Endothelial cell of umbilical vein (primary cell): ENCODE measurements at places on chromosomes 13 and 19. TPM values are rescaled to one million over a fixed set of nuclear protein-coding genes. Genes with fewer than 3 reads are reported as not detected.

The PSG2 gene
- not detected in 2 replicates for total RNA-seq

The IGFL1 gene
- total RNA-seq = not detected in 2 replicates

The KCTD12 gene
- total RNA-seq = 90.8 and 116 TPM in 2 replicates

DNA sequence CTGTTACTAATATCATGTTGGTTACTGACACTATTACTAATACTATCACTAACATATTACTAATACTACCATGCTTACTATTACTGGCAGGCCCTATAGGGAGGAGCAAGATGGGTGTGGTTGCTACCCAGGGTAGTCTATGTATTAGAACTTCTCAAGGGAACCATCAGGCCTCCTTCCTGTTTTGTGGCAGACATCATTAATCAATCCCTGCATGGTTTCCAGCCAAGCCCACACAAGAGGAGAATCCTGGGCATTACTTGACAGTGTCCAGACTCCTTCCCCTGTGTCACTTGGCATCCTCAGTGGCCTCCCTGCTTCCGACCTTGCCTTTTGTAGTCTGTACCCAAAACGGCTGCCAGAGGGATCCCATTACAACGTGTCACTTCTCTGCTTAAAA is 8.9 kb downstream of the HAS1 start:
- no peak for DNase-seq

DNA sequence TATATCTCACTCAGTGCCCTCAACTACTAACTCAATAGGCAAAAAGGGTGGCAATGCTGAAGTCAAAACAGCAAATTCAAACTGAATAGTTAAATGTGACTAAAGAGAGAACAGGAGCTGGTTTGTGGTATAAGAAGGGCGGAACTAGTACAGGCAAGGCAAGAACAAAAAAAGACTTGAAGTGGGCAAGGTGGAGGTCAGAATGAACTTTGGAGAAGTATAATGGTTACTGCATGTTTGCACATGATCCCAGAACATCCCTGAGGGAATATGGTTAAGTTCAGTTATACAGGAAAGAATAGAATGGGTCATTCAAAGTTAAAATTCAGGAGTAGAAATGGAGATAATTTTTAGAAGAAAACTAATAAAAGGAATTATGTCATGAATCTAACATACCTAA is 85.5 kb downstream of the DIAPH3 start:
- no peak for DNase-seq

- peak; percentile 9 for DNase-seq
Observed at GRCh38 chr13:45205124-45205523, 4.3 kb upstream of the KCTD4 start.

DNA sequence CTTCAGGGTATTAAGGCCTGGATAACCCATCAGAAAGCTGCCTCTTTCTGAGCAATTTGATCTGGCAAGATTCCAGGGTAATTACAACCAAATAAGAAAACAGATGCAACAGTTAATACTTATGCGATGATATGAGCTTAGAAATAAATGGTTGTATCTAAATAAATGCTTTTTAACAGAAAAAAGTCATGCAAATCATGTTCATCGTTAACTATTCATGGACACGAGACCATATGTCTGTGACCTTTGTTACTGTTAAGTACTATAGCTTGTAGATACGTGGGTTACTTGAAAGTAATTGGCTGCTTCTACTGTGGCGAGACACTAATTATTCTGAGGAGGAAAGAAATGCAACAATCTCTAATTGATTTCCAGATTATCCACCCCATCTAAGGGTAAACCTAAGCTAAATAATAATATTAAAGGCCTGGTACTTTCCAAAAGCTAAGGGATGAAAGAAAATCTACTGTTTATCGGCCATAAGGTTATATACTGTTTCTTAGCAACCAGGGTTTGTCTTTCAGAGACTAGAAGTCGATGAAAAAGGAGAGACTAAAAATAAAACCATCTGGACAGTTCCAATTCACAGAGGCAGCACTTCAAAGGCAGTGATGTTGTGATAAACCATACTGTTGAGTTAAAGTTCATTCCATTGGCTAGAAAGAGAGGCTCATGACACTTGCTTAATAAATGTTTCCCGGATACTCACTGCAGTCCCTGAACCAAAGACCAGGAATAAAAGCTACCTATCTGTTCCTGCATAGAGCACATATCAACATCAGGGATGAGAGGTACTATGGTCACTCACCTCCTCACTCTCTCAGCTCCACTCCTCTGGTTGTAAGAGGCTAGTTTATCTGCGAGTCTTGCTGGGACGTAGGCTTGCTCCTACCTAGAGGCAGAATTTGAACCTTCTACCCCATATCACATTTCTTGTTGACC is 1.5 kb downstream of the EPSTI1 start:
- no peak for DNase-seq

The PSG11 gene
- not detected in 2 replicates for total RNA-seq

DNA sequence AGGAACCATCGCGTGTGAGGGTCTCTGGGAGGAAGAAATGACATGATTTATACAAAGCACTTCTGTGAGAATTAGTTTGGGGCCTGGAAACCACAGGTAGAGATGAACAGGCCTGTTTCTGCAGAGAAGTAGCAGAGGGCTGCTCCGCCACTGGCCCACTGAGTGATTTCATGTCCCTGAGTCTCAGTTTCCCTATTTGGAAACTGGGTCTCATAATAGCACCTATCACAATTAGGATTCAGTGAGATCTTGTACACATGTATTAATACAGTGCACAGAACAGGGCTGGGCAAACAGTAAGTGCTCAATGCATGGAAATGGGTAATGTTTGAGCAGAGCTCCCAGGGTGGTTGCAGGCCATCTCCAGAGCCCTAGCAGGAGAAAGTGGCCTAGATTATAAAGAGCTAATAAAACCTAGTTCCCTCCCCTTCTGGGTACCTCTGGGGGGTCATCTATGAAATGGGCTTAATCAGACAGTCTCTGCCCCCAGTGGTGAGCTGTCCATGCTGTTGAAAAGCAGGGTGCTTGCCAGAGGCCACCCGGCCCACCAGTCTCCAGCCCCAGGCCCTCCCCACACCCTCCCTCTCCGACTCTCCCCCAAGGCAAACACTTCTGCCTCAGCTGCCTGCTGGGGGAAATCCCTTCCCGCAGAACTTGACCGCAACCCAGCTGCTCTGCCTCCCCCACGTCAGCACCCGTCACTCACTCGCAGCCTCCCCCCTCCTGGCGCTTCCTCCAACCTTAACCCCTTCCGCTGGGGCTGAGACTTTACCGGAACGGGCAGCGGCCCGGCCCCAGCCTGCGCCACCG is 4.5 kb downstream of the BCL3 start:
- peak; percentile 91 for DNase-seq
